ENCODE measurements at places on chromosomes 13 and 19.
A peak's percentile ranks its signal among the peaks of the same experiment; 100 is the strongest.

DNA sequence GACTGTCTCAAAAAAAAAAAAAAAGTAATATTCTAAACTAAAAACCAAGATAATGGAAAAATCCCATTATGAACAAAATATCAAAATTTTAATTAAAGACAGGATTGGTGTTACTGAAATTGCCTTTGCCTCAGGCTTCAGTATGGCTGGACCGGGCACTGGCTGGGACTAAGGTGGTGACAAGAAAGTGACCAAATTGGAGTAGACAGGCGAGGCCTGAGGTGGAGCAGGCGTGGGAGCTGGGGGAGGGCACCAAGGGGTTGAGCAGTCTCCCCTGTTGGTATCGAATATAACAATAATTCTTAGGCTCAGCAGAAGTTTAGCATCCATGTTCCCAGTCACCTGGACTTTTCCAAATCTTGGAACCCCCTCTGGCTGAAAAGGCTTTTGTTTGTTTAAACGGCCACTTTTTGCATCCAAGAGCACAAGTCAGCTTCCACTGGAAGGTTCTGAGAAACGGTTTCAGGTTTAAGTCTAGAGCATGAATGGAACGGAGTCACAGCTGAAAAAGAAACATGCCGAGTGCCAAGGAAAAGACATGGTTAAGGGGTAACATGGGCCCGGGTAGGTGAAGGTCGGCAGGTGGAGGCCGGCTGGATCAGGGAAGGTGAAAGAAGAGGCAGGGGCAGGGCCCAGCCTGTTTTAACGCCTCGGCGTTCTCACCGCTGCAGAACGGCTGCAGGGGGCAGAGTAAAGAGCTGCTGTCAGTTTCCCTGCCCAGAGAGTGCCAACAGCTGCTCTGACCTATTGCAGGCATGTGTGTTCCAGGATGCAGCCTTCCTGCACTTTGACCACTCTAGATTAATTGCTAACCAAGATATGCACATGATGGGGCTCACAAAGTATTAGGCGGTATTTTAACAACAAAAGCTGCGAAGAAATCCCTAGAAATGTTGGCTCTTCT, 104.4 kb downstream of the TM9SF2 start:
- DNase-seq = peak; percentile 17

- no peak for DNase-seq
Measured at GRCh38 chr19:41883463-41883820, 458 bp downstream of the ARHGEF1 start.

GRCh38 chr19:29620931-29621351, 14.9 kb downstream of the POP4 start:
- DNase-seq = no peak

- no peak for DNase-seq
Measured at GRCh38 chr13:112168761-112169160, 101.8 kb downstream of the SOX1 start.

DNA sequence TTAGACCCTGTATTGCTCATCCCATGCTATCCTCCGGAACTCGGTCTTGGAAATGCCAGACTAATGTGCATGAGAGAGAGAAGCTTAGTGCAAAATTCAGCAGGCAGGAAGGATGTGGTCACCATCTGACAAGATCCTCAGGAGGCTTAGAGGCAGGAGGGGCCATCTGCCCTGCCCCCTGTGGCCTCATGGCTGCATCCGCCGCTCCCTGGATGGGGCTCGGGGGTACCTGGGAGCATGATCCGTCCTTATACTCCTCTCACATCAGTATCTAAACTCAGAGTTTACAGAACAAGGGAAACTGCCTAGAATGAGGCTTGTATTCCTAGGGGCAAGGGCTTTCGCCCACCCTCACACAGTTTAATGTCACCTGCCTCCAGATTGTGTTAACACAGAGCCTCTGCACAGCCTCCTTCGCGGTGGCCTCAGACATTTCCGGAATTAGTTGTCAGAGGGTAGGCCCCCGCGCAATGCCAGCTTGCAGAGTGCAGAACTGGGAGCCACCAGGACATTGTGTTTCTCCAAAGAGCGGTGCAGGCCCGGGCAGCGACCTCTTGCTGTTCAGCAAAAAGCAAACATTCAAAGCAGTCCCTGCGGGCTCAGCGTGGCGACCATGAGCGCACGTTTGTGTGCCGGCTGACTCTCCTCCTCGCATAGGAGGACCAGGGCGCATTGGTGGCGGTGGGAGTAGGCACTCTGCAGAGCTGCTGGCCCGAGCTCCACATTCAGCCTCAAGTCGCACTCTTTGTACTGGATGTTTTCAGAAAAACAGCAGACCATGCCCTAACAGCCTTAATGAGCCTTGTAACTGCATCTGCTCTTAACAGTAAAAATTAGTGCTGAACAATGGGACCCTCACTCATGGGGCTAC, 39.1 kb downstream of the GPR12 start:
- no peak for DNase-seq

GRCh38 chr13:82330499-82330898, 1551.8 kb downstream of the SLITRK1 start:
- DNase-seq = no peak

- no peak for DNase-seq
Measured at GRCh38 chr13:110713981-110714796, 689 bp downstream of the ING1 start.

DNA sequence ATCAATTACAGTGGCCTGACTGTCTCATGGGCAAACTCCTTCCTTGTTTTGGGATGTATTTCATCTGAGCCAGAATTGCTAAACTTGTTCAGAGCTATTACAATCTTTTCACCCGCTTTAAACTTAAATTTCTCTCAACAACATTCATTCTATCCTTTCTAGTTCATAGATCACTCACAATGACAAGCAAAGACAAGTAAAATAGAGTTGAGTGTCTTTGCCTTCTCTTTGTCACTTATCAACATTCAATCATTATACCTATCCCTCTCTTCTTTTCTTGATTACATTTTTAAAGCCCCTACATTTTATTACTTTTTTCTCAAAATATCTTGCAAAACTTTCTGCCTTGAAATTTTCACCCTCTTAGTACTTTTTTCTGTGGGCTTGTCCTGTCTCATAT, 1113.1 kb downstream of the PCDH17 start:
- DNase-seq = no peak

DNA sequence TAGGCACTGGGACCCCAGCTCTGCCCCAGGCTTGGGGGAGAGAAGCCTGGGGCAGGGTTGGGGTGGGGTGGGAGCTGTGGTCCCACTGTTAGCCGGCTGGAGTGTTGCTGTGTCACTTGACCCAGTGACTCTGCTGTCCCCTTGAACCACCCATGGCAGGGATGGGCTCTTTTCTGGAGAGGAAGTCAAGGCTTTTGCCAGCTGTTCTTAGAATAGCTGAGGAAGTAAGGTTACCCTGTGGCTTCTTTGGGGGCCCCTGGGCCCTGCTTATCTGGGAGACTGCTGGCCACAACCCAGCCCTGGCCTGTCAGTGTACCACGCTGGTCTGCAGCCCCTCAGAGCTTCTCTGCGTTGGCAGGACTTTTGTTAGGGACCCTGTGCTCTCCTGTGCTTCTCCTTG, 9.1 kb downstream of the PNPLA6 start:
- DNase-seq = no peak

DNA sequence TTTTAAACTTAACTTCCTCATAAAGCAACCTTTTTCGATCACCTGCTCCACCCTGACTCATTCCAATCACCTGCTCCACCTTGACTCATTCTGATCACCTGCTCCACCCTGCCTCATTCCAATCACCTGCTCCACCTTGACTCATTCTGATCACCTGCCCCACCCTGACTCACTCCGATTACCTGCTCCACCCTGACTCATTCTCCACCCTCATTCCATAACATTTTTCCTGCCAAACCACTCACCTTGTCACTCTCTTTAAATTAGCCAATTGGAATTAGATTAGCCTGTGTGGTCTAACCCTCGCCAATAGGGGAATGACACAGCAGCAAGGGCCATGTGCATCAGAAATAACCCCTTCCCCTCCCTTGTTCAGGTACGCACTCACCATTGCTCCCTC, 31.9 kb upstream of the ZNF83 start:
- DNase-seq = no peak

DNA sequence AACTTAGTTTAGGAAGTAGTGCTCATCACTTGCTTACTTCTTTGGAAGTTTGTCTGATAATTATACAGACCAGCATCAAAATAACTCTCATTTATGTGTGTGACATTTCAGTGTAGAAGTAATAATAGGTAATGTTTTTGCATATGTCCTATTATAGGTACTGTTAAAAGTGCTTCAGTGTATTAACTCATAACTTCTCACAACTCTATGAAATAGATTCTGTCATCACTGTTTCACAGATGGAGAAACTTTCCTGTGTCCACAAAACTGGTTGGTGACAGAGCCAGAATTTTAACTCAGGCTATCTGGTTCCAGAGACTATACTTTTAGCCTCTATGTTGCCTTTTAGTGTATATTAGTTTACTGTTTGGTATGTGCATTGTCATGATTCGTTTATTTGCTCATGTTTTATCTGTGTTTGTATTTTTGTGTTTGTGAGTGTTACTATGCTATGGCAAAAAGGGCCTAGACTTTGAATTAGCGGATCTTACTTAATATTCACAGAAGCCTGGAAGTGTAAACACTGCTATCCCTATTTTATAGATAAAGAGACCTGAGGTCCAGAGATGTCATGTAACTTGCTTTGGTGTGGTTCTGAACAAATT, 12.7 kb downstream of the LPAR6 start:
- no peak for DNase-seq

GRCh38 chr13:24141333-24141910, 19.1 kb upstream of the SPATA13 start:
- no peak for DNase-seq

- no peak for DNase-seq
Measured at GRCh38 chr19:58364146-58364545, 1.6 kb upstream of the ZNF497 start.

- DNase-seq = no peak
Measured at GRCh38 chr13:75637181-75637750, 1.1 kb downstream of the LMO7 start.

DNA sequence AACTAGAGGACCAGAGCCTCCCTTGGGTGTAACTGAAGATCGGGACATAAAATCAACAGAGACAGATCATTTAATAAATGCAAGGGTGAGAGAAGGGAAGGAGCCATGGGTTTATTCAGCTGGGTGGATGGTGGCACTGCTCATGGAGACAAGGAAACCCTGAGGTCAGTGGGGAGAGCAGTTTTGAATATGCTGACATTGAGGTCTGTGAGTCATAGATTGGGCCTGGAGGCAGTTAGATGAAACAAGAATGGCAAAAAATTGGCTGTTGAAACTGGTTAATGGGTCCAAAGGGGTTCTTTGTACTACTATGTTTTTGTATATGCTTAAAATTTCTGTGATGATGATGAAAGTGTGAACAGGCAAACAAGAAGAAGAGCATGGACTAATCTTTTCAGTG, 5.1 kb upstream of the GTF3A start:
- DNase-seq = no peak

Data from activated CD8-positive, alpha-beta memory T cell treated with anti-CD3 and anti-CD28 coated beads for 1 hour (primary cell).